ENCODE measurements at places on chromosomes 11 and 22.

GRCh38 chr11:57566905-57567514, 462 bp downstream of the UBE2L6 start:
- no peak for DNase-seq

DNA sequence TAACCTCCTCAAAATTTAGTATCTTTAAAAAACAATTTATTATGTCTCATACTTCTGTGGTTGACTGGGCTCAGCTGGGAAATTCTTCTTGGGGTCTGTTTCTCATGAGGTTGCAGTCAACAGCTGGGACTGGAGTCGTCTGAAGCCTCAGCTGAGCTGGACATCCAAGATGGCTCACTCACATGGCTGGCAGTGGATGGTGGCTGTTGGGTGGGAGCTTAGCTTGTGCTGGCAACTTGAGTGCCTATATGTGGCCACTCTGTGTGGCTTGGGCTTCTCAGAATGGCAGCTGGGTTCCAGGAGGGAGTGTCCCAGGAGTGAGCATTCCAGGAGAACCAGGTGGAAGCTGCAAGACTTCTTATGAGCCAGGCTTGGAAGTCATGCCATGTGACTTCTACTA, 13.2 kb downstream of the THY1 start:
- no peak for DNase-seq

GRCh38 chr22:42277232-42277753, 6.8 kb upstream of the TCF20 start:
- DNase-seq, result no peak

- DNase-seq, result no peak
Measured at GRCh38 chr22:48887394-48888332, 940.0 kb downstream of the BRD1 start.

DNA sequence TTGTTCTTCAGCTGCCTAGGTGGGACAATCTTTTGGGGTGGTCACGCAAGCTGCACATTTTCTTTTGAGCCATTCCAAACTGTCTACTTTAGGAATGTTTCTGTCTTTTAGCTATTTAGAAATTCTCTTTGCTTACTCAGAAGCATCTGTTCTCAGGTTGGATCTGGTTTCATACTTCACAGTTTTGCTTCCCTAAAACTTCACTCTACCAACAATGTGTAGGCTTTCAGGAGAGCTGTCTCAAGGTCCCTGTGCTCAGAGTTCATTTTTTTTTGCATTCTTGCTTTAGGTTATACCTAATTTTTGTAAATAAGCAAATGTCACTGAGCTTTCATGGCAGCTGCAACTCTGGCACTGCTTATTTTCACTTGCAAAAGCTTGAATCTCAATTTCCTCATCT, 36.7 kb downstream of the CCDC90B start:
- no peak for DNase-seq

DNA sequence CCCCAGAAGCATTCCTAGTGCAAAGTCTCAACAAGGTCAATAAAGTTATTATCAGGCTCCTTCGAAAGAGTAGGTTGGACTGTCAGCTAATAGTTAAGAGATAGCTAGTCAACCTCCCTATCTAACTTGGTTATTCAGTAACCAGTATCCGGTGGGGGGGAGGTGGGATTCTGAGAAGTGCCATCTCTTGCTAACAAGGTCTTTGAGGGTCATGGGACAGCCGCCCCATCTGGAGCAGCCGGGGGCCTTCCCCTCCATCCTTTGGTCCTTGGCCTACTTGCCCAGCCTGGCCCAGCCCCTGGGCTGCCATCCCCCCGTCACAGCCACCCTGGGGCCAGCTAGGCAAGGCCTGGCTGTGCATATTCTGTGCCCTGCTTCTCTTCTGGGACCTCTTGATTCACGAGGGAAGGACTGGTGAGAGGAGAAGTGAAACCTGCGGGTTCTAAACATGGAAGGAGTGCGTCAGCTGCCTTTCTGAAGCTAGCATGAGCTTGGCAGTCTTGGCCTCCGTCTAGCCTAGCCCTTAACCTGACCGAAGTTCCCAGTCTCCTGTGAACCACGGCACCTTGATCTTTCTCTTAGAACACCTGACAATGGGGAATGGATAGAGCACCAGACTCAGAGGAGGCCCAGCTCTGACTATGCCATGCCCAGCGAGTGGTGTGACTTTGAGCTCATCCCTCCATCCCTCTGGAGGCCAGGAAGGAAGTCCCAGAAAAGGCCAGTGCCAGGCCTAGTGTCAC, 9.3 kb downstream of the SLC37A2 start:
- DNase-seq, result peak; percentile 72

DNA sequence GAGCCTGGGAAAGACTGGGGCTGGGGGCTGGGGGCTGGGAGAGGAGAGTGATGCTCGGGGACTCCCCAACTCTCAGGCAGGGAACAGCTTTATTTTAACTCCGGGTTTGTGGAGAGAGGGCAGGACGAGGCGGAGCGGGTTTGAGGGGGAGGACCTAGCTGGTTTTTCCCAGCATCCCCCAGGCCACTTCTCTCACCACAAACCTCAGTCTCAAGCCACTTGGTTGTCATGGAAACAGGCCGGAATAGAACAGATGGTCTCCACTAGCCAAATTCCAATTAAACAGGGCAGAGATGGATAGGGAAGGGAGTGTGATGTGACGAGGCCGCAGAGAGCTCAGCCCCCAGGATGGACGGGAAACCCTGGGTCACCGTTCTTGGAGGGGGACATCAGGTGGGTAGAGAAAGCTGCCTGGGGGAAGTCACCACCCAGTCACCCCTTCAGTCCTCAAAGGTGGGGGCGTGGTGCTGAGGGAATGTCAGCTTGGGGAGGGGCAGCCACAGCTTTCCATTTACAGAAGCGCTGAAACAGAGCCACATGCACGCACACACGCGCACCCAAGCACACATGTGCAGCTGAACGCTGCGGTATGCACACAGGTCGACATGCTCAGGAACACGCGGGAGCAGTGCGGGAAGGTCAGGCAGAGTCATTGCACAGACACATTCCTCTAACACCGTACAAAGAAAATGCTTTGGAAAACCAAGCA, 19.2 kb downstream of the NECTIN1 start:
- DNase-seq, result peak; percentile 67

GRCh38 chr22:30115705-30116104, 35.4 kb downstream of the HORMAD2 start:
- no peak for DNase-seq

DNA sequence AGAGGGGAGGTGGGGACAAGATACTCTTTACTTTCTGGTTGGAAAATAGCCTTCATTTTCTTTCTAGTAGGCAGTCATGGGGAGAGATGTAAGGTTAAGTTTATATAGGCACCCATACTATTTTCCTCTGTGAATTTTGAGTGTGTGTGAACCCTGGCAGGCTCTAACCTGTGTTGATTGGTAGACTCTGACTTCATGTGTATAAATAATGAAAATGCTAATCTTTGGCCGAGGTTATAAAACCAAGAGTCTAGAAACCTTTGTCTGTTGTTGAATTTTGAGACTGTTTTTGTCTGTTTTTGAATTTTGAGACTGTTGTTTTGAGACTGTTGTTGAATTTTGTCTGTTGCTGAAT, 14.0 kb downstream of the TRIM44 start:
- no peak for DNase-seq

GRCh38 chr11:46801694-46802470, 44.2 kb downstream of the CKAP5 start:
- no peak for DNase-seq

DNA sequence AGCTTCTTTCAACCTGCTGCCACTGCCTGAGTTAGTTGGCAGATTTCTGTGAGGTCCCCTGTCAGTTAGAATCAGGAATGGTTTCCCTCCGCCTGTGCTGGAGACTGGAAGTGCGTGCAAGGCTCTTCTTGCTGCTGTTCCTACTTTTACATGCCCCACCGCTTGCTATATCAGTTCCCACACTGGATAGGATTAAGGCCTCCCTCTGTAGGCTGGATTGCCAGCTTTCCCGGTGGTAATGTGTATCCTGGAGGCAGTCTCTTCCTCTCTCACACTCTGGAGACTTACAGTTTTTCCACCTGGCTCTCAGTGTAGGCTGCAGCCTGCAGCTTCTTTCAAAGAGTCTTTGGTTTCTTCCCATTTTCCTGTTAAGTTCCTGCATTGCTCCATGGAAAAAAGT, 66.5 kb downstream of the ARHGAP42 start:
- no peak for DNase-seq

DNA sequence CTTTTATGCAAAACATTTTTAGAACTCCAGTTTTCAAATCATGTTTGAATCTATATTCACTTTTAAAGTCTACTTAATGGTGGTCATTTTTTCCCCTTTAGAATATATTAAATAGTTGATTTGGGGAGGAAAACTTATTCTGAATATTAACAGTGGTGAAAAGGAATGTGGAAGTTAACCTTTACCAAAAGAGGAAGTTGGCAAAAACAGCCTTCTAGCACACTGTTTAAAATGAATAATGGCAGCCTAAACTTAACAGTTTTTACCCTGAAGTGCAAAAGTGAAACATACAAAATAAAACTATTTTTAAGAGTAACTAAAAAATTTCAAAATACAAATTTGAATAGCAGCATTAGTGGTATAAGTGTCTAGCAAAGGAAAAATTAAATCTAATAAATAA, 86.4 kb downstream of the GRK3 start:
- no peak for DNase-seq

- DNase-seq, result no peak
Measured at GRCh38 chr11:116510886-116511650, 261.7 kb downstream of the BUD13 start.

- peak; percentile 50 for DNase-seq
Measured at GRCh38 chr11:95867105-95867504, 56.8 kb downstream of the MTMR2 start.

DNA sequence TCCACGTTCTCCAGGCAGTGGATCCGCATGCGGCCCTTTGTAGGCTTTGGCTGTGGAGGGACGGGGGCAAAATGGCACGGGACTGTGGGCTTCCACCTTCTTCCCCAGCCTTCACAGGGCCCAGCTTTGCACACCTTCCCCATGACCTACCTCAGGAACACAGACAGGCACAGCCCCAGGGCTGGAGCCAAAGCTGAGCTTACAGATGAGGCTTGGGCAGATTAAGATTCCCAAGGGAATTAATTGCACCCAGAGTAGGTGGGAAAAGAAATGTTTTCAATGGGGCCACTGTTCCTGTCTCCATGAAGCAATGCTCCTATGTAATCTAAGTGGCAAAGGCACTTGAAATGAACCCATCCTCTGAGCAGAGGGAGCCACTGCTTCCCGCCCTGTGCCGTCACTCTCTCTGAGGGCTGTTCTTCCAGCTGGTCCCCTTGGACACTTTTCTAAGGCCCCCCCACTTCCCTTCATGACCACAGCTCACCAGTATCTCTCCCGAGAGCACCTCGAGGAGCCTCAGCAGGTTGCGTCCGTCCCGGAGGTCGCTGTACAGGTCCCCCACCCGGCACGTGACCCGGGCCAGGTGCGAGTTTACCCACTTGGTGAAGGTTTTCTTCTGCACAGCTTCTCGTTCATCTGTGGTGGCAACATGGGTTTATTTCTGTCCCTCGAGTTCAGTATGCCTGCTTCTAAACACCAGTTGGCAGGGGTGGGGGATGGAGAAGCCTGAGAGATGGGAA, 13.5 kb downstream of the SPTBN2 start:
- no peak for DNase-seq

DNA sequence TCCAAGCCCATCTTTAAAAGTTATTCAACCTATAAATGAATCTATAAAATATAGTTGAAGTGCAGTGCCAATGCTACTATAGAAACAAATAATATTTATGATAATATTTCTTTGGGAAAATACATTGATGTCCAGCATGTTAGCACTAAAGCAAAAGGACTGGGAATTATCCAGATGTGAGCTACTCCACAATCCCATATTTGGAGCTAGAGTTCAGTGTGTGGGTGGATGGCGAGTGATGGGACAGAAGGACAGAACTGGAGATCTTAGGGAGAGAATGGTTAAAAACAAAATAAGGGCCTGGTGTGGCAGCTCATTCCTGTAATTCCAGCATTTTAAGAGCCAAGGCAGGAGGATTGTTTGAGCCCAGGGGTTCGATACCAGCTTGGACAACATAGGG, 216.8 kb downstream of the TMEM135 start:
- DNase-seq, result no peak

DNA sequence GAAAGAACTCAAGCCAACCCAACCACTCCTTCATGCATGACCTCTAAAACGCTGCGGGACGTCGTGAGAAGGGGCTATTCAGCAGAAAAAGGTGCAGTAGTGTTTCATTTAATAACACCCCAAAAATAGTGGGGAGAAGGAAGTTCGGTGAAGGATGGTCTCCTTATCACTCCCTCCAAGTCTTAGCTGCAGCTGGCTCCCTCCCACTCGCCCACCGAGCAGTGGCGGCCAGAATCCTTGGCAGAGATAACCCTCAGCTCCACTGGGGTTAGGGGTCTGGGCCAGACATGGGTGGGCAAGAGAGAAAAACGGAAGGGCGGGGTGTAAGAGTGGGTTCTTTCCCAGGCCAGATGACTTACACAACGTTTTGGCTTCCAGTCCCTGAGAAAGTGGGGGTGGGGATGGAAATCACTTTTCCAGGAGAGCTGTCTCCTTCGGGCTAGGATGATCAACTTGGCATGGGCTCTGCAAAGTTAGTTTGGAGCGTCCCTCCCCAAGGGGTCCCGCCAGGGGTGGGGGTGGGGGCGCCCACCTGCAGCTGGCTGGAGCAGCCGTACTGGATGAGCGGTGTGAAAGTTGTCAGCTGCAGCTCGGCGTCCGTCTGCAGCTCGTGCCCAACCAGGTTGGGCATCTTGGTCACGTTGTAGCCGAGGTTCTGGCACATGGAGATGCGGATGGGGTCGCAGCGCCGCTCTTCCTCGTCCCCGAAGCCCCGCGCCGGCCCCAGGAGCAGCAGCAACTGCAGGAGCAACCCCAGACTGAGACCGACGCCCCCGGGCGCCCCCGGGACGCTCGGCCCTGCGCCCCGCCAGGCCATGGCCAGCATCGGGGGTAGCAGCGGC, 705 bp downstream of the FZD4 start:
- no peak for DNase-seq

DNA sequence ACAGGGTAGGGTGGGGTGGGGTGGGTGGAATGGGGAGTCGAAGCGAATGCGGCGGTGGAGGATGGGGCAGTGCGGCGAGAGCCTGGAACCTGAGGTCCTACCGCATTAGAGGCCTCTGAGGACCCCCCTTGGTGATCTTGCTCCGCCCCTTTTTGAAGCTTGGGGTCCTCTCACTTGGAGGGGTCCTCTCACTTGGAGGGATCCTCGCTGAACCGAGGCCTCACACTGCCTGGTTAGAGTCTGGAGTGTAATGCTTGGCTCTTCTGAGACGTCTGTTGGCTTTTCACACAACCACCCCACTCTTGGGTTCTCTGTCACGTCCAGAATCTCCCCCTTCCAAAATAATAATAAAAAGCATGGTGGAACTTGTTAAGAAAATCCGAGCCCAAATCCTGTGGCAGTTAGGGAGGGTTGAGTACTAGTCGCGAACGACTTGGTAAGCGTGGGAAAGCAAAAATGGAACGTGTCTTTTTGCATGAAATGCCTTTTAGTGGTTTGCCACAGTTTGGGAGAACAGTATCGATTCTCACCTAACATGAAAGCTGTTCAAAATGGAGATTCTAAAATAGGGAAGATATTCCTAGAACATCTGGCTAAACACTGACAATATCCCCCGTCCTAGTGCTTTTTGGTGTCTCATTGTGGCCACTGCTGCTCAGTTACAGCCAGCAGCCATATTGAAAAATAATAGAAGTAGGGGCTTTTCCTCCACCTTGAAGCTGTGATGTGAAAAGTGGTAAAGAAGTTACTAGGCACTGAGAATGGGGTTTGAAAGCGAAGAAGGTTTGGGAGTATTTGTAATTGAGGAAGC, 822 bp downstream of the RBX1 start:
- no peak for DNase-seq

- DNase-seq, result no peak
Measured at GRCh38 chr11:131691181-131692041, 321.0 kb downstream of the NTM start.

- no peak for DNase-seq
Measured at GRCh38 chr22:24144778-24145085, 36.6 kb upstream of the SUSD2 start.

GRCh38 chr11:13010749-13011465, 1.8 kb downstream of the RASSF10 start:
- DNase-seq, result no peak

- no peak for DNase-seq
Measured at GRCh38 chr11:61120099-61120705, 17.9 kb downstream of the CD5 start.

Data from HL-60 (cell line).